AG04450 (cell line): ENCODE measurements at places on chromosomes 6 and 20. TPM values are rescaled to one million over a fixed set of nuclear protein-coding genes. Genes with fewer than 3 reads are reported as not detected.

DNA sequence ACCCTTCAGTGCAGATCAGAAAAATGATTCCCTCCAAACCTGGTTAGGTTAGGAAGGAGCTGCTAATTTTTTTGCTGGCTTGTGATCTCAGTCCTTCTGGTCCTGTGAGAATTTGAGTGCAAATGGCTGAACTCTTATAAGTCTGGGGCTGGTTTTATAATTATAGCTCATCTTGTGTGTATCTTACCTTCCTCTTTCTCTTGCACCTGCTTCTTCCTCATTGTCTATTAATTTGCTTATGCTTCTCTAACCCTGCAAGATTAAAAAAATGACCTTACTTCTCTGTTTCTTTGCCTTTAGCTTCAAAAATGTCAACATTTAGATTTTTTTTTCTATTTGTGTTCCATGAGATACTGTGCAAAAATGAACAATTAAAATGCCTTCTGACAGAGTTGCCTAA is 576.2 kb downstream of the DHX35 start:
- DNase-seq, result no peak

DNA sequence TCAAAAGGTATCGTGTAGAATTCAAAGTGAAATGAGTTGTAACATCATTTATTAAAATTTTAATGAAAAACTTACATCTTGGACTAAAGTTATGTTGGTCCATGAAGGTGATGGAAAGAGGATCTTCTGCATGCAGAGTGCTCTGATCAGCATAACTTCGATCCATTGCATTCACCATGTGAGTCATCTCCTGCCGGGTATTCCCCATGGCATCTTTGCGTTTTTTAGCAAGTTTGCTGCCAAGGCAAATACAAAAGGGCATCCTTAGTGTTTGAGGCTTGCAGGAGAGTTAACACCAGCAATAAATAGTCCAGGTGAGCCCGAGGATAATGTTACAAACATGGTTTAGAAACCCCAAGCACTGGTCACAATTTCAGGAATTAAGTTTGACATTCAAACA is 104.2 kb upstream of the THEMIS start:
- no peak for DNase-seq

- DNase-seq, result no peak
These were observed 2.3 kb upstream of the TOMM34 start for GRCh38 chr20:44962483-44962882.

GRCh38 chr6:158954753-158955152 is 45.2 kb downstream of the RSPH3 start:
- no peak for DNase-seq

DNA sequence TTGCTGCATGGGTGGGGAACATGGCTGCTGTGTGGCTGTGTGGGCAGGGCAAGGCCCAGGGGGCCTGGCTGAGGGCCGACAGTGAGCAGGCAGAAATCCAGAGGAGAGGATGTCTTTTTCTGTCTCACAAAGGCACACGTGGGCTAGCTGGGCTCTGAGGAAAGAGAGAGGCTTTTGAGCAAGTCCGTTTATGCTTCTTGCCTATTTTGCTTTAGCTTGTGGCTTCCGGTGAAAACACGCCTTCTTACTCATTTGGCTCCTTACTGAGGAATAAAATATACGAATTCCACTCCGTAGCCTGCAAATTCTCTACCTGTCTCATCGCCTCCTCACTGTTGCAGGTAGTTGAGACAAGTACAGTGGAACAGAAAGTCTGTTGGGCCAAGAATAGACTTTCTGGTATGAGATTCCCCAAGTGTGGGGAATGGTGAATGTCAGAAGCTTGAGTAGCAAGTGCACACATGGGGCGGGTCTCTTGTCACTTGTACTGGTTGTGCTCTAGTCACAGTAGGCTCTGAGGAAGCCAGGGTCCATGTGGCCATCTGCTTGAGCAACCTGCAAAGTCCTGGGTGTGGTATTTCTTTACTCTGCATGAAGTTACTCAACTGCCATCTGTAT is 28.4 kb downstream of the WRNIP1 start:
- no peak for DNase-seq

GRCh38 chr6:25137480-25137879 is 141.7 kb upstream of the CARMIL1 start:
- no peak for DNase-seq

DNA sequence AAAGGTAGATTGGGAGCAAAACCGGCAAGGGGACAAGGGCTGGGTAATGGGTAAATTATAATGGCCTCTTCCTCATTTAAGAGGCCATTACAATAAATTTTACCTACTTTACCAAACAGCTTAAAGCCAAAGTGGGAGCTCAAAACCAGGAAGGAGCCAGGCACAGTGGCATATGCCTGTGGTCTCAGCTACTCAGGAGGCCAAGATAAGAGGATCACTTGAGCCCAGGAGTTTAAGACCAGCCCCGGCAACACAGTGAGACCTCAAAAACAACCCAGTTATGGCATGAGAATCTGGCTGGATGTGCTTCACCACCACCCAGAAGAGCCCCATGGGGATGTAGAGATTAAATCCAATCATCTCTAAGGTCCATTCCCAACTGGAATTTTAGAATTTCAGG is 52.9 kb upstream of the TAF8 start:
- DNase-seq, result no peak

- no peak for DNase-seq
These were observed 140.4 kb upstream of the SUPT3H start for GRCh38 chr6:45518013-45518720.

- DNase-seq, result no peak
These were observed 265.5 kb downstream of the ADGB start for GRCh38 chr6:146864300-146864699.

DNA sequence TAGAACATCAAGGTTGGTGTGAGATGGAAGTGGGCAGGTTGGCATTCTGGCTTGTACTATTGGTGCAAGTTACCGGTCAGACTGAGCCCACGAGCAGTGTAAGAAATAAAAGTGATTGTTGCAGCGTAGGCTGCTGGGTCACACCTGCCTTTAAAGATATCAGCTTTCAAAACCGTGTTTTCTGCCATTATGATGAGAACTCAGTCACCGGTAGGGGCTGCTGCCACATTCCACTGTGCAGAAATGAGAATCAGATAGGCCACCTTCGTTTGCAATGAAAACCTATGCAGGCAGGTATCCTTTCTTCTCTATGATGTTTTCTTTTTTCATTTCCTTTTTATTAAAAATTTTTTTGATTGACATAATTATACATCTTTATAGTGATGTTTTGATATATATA is 168.5 kb downstream of the MYLK4 start:
- DNase-seq, result no peak

DNA sequence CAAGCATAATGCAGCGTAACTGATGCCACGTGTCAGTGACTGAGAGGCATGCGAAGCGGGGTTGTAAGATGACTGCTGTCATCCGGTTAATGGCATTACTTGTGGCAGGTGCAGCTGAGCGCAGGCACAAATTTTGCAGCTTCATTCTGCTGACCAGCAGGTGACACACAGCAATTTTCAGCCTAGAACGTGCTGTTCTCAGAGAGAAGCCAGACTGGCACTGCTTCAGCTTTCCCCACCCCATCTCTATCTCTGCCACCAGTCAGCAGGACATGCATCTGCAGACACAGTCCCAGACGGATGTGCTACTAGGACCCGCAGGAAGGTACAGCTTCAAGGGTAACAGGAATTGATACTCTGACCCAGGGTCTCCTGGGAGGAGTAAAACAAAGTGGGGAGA is 221.8 kb downstream of the KIF16B start:
- no peak for DNase-seq

DNA sequence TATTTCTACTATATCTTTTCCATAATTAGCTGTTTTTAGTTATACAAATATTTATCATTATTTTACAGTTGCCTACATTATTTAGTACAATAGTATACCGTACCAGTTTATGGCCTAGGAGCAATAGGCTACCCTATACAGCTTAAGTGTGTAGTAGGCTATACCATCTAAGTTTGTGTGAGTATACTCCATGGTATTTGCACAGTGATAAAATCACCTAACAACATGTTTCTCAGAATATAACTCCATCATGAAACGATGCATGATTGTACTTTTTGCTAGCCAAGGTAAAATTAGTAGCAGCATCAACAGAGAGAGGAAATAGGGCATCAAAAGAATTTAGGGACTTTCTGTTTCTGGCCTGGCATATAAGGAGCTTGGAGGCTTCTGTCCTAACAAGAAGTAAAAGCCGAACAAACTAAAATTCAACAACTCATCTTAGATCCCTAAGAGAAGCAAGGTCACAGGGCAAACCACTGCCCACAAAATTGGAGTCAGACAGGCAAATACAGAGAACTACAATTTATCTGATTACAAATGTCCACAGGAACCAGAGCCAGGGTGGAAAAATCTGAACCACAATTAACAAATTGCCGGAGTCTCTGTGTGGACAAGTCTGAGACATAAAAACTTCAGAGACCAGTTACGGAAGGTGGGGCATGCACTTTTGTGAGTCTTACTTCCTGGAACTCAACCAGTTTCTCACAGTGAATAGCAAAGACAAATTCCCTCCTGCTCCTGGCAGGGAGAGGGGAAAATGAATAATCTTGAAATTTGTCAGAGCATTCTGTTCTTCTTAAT is 671.4 kb downstream of the RFPL4B start:
- no peak for DNase-seq

- DNase-seq, result no peak
These were observed 403 bp downstream of the CDH26 start for GRCh38 chr20:59958626-59959025.

DNA sequence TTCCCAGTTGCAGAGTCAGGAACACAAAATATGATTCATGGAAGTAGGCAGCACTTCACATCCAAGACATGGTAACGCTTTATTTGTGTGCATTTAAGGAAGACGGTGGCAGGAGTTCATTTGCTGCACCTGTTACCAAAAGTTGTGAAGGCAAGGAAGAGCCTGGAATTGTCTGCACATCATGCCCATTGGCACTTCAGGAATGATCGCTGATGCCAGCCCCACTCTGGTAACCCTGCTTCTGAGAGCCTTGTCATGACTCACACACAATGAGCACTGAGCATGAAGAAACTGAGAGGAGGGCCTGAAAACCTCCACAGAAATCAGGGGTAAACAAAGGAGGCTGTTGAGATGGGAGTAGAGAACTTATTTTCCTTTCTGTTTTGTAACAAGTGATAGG is 181.1 kb downstream of the RPS12 start:
- DNase-seq, result no peak

GRCh38 chr6:139595183-139595582 is 220.7 kb upstream of the CITED2 start:
- DNase-seq, result no peak

DNA sequence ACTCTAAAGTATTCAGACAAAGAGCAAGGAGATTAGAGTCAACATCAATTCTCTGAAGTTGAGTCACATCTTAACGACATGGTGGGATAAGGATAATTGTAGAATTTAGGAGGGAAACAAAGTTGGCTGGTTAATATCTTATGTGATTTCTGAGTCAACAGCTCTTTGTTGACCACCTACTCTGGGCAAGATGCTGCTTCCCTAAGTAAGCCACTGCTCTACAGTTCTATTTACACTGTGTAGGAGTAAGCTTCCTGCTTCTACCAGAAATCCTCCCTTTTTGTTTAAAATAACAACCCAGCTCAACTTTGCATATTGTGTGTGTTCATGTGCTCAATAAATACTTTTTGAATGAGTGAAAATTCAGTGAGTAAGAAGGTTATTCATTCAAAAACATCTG is 3.1 kb downstream of the HS3ST5 start:
- DNase-seq, result no peak

DNA sequence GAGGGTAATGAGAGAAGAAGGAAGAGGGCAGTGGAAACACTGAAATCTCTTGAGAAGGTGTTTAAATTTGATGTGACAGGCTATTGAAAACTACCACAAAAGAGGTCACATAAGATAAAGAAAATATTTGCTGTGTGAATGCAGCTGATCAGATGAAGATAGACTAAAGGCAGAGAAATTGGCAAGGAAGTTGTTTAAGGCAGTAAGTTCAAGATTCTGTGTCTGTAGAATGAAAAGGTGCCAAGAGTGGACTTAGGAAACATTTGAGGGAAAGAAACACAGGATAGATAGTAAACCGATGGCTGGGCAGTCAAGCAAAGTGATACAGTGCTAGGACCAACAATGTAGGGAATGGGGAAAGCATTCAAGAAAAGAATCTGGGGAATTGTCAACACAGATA is 332.3 kb upstream of the MARCKS start:
- no peak for DNase-seq

DNA sequence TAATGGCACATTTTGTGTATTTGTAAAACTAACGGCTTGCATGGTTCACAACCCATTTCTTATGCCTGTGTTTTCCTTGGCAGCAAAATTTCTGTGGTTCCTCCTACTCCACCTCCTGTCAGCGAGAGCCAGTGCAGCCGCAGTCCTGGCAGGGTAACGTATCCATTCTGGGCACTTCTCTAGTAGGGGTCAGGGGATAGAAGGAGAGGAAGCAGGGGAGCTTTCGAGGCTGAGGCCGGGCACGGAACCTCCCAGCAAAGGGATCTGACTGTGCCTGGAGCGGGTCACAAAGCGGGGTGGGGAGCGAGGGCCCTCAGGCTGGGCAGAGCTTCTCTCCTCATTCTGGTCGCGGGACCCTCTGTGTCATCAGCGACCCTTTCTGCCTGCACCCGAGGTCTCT is 58.4 kb downstream of the SYTL3 start:
- no peak for DNase-seq

DNA sequence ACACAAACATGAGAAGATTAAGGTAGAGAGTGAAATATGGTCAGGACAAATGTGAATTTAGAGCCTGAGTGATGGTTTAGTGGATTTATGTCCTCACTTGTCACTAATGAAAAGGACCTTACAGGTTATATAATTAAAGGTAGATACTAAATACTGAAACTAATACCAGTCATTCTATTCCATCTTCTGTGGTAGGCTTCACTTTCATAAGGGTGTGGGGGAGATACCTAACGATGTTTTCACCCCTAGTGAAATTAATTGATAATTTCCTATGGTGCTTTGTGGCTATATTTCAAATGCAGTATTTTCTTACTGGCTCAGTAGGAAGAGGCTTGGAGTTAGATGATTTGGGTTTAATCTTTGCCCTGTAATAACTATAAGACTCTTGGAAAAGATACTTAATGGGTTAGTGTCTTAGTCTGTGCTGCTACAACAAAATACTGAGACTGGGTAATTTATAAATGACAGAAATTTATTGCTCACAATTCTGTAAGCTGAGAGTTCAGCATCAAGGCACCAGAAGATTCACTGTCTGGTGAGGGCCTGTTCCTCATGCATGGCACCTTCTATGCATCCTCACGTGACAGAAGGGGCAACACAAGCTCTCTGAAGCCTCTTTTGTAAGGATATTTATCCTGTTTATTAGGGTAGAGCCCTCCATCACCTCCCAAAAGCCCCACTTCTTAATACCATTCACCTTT is 21.3 kb downstream of the RNF217 start:
- DNase-seq, result no peak

DNA sequence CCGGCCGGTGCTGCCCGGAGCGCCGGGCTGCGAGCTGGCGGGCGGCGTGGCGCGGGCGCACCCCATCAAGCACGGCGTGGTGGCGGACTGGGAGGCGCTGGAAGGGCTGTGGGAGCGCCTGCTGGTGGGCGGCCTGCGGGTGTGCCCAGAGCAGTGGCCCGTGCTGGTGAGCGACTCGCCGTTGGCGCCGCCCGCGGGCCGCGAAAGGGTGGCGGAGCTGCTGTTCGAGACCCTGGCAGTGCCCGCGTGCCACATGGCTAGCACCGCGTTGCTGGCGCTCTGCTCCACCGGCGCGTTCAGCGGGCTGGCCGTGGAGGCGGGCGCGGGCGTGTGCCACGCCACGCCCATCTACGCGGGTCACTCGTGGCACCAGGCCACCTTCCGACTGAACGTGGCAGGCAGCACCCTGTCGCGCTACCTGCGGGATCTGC is 517 bp downstream of the ACTL10 start:
- no peak for DNase-seq

The SLC22A2 gene
- not detected in 2 replicates for polyA plus RNA-seq

The CALHM5 gene
- polyA plus RNA-seq, result 6.8 and 7.7 TPM in 2 replicates

The DNAAF9 gene
- 14.1 and 15.0 TPM in 2 replicates for polyA plus RNA-seq

The SEMG1 gene
- not detected in 2 replicates for polyA plus RNA-seq

The WFDC11 gene
- polyA plus RNA-seq, result not detected in 2 replicates

The STMND1 gene
- polyA plus RNA-seq, result not detected in 2 replicates
